Activated T-helper 17 cell treated with anti-CD3 and anti-CD28 coated beads, Interleukin-2, amount 50 U/mL, for 72 hours (primary cell): ENCODE measurements at places on chromosomes 16 and 17. TPM values are rescaled to one million over a fixed set of nuclear protein-coding genes. Genes with fewer than 3 reads are reported as not detected.

CDRT15L2 gene
- total RNA-seq, result not detected

SGSH gene
- total RNA-seq, result 45.7 TPM

OR2C1 gene
- total RNA-seq, result not detected

KATNB1 gene
- 20.0 TPM for total RNA-seq

GRCh38 chr17:20315821-20316220 is 151.5 kb downstream of the LGALS9B start:
- no peak for ATAC-seq

- ATAC-seq, result no peak
These were observed 11.3 kb upstream of the HOXB2 start for GRCh38 chr17:48556229-48556575.
